ENCODE measurements at places on chromosomes 11 and 22.
A peak's percentile ranks its signal among the peaks of the same experiment; 100 is the strongest.

DNA sequence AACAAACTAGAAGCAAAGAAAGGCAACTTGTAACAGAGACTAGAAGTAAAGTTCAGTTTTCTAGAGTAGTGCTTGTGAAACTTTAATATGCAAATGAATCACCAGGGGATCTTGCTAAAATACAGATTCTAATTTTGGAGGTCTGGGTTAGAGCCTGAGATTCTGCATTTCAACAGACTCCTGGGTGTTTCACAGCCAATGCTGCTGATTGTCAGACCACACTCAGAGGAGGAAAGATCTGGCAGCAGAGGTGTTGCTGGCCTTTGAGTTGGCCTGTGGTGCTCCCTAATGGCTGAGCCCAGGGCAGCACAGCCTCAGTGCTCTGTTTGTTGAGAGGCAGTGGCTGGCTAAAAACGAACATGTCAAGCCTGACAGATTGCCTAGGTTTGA lies 5.4 kb downstream of the CRY2 start:
- no peak for DNase-seq

- no peak for DNase-seq
Measured at GRCh38 chr11:34461215-34461614, 22.5 kb downstream of the CAT start.

GRCh38 chr22:47354668-47355387 lies 592.4 kb downstream of the TBC1D22A start:
- no peak for DNase-seq

GRCh38 chr11:43567396-43567975 lies 113.1 kb upstream of the HSD17B12 start:
- DNase-seq, result no peak

- DNase-seq, result no peak
Measured at GRCh38 chr11:61543606-61544306, 35.2 kb downstream of the LRRC10B start.

- DNase-seq, result no peak
Measured at GRCh38 chr11:4111834-4112233, 17.2 kb downstream of the RRM1 start.

DNA sequence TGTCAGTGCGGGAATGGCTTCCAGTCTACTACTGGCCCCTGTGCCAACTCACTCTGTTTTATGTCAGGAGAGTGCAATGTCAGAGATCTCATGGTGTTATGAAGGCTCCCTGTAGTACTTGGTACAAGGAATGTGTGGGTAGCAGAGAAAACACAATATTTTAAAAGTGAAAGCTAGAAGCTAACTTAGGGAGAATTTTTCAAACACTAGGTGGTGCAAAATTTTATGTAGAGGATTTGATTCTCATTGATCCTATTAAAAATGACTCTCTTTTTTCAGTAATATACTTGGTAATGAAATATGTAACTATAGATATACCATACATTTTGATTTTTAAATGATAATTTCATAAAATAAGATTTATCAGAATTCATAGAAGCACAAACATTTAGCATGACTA lies 134.7 kb downstream of the JRKL start:
- no peak for DNase-seq

- DNase-seq, result no peak
Measured at GRCh38 chr11:108405706-108406105, 61.6 kb downstream of the C11orf65 start.

DNA sequence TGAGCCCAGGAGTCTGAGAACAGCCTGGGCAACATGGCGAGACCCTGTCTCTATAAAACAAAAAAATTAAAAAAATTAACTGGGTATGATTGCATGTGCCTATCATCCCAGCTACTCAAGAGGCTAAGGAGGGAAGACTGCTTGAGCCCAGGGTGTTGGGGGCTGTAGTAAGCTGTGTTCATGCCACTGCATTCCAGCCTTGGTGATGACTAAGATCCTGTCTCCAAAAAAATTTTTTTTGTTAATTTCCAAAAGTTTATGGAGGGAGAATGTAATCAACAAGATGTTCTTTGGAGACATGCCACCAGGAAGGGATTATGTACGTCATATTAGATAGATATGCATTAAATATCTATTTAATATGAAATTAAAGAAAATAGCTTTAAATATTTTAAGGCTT lies 267.5 kb downstream of the SBF2 start:
- no peak for DNase-seq

DNA sequence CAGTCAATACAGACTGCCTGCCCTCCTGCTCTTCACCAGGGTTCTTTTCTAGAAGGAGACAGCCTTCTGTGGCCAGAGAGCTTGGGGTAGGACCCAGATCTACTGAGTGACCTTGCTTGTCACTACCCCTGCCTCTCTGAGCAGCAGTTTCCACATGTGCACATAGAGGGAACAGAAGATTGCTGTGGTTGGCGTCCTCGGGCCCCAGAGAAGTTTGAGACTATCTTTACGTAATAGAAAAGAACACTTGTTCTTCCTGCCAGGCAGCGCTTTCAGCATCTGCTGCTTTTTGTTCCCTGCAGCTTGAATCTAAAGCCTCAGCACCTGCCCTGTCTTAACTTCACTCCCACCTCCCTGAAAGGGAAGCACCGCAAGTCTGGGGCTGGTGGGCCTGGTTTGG lies 1.9 kb upstream of the FKBP2 start:
- no peak for DNase-seq

- peak; percentile 30 for DNase-seq
Measured at GRCh38 chr11:87097582-87097981, 59.8 kb downstream of the TMEM135 start.

DNA sequence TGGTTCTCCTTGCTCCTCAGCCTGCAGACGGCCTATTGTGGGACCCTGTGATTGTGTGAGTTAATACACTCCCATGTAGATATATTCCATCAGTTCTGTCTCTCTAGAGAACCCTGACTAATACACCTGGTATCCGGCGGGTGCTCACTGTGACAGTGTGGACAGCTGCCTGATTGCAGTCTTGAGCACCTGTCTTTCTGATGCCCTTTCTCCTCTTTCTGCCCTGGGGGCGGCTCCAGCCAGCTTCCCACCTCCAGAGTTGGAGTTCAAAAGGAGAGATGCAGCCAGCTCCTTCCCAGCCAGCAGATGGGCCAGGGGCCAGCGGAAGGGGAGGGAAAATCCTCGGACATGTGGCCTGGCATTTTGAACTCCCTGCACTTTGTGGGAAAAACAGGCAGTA lies 15.0 kb downstream of the SMIM38 start:
- no peak for DNase-seq

GRCh38 chr11:94276943-94277342 lies 27.4 kb upstream of the IZUMO1R start:
- DNase-seq, result no peak

DNA sequence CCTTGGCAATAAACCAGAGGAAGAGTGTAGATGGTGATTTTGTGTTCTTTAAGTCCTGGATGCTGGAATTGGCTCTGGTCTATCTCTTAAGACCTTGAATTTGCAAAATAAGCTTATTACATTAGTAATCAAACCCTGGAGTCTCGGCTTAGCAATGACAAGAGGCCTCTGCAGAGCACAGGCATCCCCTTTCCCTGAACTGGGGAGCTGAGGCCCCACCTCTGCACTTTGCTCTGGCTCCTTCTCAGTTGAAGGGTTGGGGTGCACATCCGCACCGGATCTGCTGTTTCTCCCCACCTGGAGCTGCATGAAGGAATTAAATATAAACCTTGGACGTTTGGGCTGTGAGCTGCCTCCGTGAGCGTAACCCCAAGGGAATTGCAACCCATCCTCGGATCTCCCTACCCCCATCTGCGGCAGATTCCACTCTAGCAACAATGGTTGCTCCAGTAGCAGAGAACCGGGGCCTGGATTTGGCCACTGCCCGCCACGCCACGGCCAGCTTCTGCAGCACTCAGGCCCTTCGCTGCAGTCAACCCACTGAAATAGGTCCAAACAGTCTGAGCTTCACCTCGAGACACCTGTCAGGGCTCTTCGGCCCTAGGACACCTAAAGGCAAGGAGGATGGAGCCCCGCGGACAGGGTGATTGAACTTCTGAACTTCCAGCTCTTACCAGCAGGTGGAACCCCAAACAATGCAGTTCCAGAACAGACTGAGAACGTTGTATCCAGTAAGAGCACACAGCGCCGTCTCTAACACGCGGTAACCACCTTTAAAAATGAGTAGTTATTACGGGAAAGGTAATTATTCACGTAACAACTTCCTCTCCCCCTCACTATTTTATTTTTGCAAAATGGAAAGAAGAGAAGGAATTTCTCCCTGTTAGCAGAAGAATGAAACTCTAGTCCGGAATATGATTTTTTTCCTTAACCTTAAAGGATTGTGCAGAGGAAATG lies 54.8 kb upstream of the CAPRIN1 start:
- DNase-seq, result peak; percentile 75

GRCh38 chr11:2777871-2778629 lies 78.3 kb upstream of the KCNQ1OT1 start:
- no peak for DNase-seq

DNA sequence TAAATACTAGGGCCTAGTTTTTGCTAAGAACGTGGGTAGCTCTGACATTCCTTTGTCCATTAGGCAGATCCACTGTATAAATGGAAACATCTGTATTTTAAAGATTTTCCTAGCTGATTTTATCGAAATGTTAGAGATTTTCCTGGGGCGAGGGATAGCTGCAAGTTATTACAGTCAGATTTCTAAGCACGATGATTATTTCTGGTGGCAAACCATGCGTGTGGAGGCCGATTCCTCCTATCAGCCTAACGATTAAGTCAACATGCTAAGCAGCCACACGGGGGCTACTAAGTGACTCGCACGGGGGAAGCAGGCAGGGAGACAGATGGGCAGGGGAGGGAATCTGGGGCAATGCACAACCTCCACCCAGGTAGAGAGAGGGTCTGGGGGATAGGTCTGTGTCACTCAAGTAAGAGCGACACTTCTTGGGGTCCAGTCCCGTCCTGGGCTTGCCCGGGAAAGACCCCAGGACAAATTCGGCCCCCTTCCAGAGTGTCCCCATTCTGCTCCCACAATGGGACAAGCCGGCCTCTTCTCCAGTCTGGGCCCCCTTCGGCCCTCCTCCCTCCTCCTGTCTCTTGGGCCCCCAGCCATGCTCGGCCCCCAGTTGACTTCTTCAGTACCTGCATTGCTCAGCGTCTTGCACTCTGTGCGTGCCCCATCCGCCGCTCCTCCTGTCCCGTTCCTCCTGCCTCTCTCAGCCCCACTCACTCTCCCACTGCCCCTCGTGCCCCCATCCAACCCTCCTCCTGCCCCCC lies 571 bp downstream of the C11orf24 start:
- peak; percentile 62 for DNase-seq

DNA sequence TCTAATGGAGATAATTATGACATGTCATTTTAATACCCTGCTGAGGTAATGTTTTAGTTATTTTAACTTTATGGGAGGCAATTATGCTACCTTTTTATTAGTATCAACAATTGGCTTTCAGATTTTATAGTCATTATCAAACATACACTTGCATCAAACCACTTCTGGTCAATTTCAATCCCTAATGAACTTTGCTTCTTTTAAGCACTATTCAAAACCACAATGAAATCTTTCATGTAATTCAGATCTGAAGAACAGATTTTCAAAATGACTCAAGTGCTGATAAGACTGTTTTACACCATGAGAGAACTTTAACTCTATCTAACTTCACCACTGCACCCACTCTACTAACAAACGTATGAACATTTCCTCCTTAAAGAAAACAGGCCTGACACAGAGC lies 25.9 kb upstream of the CCDC34 start:
- no peak for DNase-seq

DNA sequence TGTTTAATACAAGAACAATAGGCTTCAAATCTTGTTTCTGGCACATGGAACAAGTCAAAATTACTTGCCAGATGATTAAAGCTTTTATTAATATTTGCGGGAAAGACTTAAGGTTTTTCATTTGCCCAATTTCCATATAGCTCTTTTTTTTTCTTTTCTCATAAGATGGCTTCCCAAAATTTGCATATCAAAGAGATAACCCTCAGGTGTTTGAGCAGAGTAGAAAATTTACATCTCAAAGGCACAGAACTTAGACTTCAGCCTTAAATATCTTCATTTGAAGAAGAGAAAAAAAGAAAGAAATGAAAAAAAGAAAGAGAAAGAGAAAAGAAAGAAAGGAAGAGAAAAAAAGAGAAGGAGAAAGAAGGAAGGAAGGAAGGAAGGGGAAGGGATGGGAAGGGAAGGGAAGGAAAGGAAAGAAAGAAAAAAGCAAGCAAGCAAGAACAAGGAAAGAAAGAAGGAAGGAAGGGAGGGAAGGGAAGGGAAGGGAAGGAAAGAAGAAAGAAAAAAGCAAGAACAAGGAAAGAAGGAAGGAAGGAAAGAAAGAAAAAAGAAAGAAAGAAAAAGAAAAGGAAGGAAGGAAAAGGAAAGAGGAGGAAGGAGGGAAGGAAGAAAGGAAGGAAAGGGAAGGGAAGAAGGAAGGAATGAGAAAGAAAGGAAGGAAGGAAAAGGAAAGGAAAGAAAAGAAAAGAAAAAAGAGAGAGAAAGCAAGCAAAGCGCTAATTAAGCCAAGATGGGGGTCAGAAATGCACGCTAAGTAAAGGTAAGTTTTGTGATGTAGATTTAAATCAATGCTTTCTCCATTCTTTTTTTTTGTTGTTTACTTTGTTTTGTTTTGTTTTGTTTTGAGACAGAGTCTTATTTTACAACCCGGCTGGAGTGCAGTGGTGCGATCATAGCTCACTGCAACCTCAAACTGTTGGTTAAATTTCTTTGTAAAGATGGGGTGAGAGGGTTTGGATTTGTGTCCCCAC lies 20.2 kb upstream of the IFITM3 start:
- DNase-seq, result no peak

GRCh38 chr22:26610072-26610958 lies 7.5 kb downstream of the CRYBB1 start:
- DNase-seq, result no peak

- no peak for DNase-seq
Measured at GRCh38 chr11:100383357-100383865, 303.7 kb upstream of the ARHGAP42 start.

DNA sequence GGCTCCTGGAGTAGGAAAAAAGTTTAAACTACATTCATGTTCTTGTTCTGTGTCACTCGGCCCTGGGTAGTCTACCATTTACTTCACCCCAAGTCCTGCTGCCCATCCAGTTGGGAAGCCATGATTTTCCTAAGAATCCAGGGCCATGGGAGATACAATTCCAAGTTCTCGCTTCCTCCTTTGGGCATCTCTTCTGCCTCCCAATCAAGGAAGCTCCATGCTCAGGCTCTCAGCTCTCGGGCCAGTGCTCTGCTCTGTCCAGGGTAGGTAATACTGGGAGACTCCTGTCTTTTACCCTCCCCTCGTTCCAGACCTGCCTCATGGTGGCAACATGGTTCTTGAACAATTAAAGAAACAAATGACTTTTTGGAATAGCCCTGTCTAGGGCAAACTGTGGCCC lies 60.6 kb downstream of the TIMP3 start:
- DNase-seq, result no peak

GRCh38 chr11:47861728-47862127 lies 13.6 kb upstream of the NUP160 start:
- DNase-seq, result no peak

- no peak for DNase-seq
Measured at GRCh38 chr11:125222494-125222893, 57.9 kb downstream of the PKNOX2 start.

GRCh38 chr11:127003260-127003981 lies 2.9 kb upstream of the KIRREL3 start:
- DNase-seq, result peak; percentile 84

DNA sequence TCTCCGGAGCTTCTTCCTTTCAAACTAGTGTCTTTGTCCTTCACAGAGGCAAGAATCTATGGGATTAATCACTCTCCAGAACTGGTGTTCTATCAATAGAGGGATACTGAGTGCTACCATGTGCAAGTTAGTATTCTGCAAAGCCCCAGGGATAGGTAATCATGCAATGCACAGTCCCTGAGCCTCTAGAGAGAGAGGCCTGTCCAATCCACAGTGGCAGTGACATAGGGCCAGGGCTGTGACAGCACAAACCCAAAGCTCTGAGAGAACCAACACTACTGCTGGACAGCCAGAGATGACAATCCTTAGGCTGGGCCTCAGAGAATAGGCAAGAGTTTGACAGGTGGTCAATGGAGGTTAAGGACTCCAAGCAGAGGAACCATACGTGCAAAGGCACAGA lies 66.8 kb upstream of the USP47 start:
- DNase-seq, result no peak
